Stimulated activated CD4-positive, alpha-beta T cell treated with anti-CD3 and anti-CD28 coated beads, Interleukin-2, amount 100 ng/mL, for 24 hours (primary cell): ENCODE measurements at places on chromosomes 6 and 20.

GRCh38 chr20:41524980-41525613 lies 93.1 kb downstream of the CHD6 start:
- no peak for DNase-seq

DNA sequence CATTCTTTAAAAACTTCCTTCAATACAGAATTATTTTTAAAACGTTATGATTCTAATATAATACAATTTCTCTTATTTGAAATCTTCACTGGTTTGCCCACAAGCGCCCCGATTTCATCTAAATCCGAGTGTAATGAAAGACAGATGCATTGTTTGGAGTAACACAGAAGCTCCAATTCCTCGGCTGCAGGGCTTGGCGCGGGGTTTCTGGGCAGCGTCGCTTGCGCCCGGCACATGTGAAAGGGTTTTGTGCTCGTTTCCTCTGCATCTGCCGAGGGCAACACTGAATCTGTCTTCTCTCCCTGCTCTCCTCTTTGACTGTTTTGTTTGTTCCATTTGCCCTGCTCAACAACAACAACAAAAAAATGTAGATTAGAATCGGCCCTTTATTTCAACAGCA lies 248.6 kb upstream of the QKI start:
- no peak for DNase-seq

DNA sequence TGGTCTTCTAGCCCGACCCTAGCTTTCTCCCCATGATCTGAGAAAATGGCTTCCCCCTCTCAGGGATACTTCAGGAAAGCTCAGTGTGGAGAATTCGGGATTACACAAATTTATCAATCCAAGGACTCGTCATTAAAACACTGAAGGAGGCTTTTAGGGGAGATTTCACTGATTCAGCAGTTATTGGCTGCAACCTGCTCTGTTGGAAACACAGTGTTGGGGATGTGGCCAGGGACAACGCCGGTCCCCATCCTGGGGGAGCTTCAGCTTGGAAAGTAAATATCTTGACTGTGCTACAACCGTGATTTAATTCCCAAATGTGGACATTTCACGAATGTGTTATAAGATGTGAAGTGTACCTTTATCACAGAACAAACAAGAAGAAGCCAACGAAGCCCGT lies 44.8 kb upstream of the ZNF831 start:
- no peak for DNase-seq

DNA sequence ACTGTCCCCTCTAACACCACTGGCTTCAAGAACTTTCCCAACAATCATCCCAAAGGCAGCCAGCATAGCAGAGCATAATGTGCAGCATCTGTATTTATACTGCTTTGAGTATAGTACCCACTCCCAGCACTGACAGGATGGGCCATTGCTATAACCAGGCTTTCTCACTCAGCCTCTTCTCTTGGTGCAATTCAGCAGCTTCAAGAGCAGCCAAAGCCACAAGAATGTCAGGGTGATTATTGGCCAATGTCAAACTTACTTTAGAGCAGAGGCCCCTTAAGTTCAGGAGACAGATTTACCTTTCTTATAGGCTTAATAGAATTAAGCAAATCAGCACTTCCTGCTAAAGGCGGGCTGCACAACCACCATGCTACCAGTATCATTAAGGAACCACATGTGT lies 232.4 kb upstream of the RSPO3 start:
- DNase-seq, result no peak

GRCh38 chr20:35791097-35791496 lies 19.3 kb downstream of the PHF20 start:
- DNase-seq, result no peak

DNA sequence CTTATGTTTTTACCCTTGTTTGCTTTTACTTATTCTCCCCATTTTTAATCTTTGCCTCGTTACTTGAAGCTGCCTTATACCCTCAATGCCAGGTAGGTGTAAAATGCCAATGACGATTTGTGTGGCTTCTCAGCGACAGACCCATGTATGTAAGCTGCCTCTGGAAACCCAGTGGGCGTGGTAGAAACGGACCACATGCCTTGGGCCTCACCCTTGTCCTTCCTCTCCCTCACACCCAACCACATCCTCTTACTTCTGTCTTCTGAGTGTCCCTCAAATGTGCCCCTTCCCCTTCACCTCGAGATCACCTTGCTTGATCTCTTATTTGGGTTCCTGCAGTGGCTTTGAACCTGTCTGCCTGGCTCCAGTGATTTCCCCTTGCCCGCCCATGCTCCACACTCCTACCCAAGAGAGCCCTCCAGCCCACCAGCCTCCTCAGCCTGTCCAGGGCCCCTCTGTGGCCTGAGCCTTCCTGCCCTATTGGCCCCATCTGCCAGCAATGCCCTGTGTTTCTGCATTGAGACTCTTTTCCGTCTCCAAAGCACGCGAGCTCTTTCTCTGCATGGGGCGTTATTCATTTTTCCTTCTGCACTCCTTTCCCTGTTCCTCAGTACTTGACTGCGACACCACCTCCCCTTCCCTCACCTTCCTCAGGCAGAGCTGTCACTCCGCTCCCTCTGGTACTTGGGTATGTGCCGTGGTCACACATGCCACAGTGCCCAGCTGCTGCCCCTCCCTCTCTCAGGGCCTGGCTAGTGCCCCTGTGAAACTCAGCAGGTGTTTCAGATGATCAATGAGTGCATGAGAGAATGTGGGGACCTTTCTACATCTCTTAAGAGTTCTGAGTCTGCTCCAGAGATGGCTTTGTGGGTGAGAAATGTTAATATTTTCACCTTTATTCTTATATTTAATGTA lies 115.4 kb downstream of the SLX4IP start:
- DNase-seq, result no peak

- no peak for DNase-seq
Observed at GRCh38 chr20:23857962-23858595, 21.5 kb downstream of the CST5 start.

DNA sequence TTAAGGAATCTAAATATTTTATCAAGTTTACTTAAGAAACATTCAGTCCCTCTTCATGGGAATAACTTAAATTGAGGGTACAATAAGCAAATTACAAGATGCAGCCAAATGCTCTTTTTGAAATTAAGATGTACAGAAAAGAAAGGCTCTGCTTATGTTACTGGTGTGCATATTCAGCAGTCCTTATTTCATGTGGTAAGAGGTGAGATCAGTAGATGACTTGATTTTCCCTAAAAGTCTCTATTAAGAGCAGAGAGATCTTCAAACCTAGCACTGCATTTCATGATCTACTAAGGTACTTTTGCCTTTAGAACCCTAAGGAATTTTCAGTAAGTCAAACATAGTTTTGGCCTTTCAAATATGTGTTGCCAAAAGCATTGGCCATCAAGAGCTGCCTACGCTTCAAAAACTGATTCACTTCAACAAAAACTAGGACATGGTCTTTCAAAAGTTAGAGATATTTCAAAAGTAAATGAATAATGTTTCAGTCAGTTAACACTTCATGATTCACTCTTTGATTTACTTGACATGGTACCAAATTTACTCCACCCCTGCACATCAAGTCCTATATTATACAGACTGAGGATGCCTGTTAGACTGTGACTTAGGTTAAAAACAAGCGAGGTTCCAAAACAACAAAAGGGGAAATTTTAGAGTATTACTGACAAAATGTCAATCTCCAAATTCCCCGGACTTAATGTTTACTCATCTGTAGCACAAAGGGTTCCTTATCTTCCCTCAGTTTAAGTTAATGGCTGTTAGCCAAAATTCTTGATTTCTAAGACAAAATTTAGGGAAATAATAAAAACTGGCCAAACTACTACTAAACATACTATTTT lies 19.2 kb downstream of the C6orf62 start:
- no peak for DNase-seq

DNA sequence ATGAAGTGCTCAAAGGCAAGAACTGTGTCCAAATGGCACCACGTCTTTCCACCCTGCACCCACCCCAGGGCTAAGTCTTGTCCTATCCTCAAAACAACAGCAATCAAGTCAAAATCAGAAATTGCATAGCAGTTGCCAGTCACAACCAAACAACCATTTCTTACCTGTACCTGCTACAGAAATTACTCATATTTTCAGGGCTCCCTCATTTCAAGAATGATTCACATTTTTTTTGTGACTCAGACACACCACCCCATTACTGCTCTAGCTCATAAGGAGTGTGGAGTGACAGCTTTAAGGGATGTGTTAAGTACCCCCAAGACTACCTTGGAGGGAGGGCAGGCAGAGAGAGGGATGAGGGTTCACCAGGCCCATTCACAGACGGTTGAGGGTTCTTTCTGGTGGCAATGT lies 111.7 kb downstream of the TRERF1 start:
- DNase-seq, result peak; percentile 50

DNA sequence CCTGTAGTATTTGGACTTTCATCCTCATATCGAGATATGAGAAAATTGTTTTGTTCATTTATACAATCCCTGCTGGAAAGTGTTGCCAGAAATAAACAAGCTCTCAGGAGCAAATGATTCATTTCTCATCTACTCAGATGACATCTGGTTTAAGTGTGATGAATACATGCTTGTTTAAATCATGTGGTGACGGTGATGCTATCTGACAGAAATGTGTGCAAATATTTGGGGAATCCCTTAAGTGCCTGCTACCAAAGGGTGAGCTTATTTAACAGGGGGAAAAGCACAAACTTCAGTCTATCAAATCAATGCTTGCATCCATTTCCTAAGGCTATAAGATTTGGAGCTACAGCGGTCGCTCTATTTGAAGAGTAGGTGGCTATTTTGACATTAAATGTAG lies 368.3 kb upstream of the SASH1 start:
- DNase-seq, result no peak

- DNase-seq, result no peak
Observed at GRCh38 chr6:97078791-97079190, 154.3 kb downstream of the KLHL32 start.

GRCh38 chr6:56289721-56290120 lies 42.3 kb upstream of the COL21A1 start:
- no peak for DNase-seq

- DNase-seq, result no peak
Observed at GRCh38 chr20:44861531-44862006, 23.9 kb upstream of the YWHAB start.

DNA sequence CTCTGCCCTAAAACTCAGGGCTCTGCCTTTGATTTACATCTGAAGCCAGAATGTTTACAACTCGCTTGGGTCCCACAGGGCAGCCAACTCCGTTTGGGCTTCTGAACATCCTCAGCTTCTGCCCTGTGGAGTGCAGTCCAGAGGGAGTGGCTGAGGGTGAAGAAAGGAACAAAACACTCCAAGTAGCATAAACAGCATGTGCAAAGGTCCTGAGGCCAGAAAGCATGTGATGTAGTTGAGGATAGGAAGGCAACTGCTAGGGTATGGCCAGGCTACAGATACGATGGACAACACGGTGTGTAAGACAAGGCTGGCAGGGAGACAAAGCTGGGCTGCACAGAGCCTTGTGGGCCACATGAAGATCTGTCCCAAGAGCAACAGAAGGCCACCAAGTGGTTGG lies 12.5 kb downstream of the JAG1 start:
- no peak for DNase-seq

DNA sequence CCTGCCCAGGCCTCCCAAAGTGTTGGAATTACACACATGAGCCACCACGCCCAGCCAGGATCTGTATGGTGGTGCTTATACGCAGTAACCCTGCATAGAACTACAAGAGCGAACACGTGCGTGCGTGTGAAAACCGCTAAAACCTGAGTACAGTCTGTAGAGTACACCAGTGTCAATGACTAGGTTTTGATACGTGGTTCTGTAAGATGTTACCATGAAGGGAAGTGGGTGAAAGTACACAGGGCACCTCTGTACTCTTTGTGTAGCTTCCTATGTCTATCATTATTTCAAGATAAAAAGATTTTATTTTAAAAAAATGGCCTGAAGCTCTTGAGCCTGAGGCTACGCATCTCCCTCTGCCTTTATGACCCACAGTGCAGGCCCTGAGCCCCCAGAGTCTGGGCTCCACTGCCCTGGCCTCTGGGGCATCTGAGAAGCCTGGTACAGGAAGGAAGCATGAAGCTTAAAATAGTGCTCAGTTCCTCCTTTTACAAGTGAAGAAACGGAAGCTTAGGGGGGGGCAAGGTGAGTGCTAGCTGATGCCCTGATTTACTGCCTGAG lies 21.6 kb downstream of the LY86 start:
- peak; percentile 41 for DNase-seq

DNA sequence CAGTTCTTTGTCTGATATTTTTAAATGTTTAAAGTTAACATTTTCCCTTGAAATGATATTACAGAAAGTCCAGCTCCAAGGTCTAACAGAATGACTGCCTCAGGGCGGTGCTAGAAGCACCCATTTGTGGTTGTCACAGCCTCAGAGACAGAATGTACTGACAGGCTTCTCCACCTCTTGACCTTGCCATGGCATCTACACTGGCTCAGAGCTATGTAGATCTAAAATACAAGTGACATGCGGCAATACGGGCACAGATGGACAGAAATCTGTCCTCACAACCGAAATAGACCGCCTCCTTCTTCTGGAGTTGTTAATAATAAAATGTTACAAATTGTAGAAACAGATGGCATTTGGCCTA lies 167.2 kb upstream of the THEMIS start:
- DNase-seq, result no peak

GRCh38 chr20:3661060-3661813 lies 2.0 kb downstream of the GFRA4 start:
- no peak for DNase-seq

GRCh38 chr20:53914781-53915445 lies 155.5 kb downstream of the BCAS1 start:
- no peak for DNase-seq

GRCh38 chr6:113115196-113115595 lies 741.9 kb upstream of the MARCKS start:
- DNase-seq, result no peak

GRCh38 chr20:60636417-60636816 lies 615.6 kb upstream of the CDH4 start:
- no peak for DNase-seq

- DNase-seq, result no peak
Observed at GRCh38 chr20:38842026-38842425, 36.5 kb downstream of the PPP1R16B start.

GRCh38 chr6:142722012-142722411 lies 223.0 kb downstream of the HIVEP2 start:
- no peak for DNase-seq

- DNase-seq, result no peak
Observed at GRCh38 chr6:34061348-34061747, 84.5 kb downstream of the GRM4 start.

- DNase-seq, result no peak
Observed at GRCh38 chr6:52231406-52232127, 12.7 kb downstream of the IL17F start.

DNA sequence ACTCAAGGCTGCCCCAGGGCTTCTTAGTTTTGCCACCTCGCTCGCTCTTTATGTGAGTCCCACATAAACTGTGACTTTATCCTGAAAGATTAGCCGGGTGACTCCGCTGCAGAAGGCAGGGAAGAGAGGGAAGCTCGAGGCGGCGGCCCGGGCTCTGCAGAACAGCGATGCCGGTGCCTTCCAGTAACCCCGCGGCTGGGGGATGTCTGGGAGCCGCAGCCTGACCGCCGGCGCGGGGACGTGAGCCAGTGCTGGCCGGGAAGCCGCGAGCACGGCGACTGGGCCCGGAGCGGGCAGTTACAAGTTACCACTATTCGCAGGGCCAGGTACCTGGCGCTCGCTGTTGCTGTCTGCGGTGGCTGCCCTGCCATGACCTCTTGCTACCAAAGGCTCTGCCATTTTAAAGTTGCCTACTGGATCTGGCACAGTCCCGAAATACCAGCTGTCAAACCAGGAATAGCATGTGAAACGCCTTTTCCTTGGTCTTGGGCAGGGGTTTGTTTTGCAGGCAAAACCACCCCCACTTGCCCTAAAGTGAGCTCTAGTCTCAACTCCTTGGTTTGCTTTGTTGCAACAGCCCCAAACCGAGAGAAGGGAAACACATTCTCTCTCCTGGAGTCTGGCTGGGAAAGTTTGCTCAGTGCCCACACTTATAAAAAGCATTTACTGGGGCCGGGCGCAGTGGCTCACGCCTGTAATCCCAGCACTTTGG lies 124.0 kb upstream of the SLC2A12 start:
- DNase-seq, result no peak

- DNase-seq, result no peak
Observed at GRCh38 chr6:109055771-109056235, 38.8 kb downstream of the SESN1 start.
